Pancreas (tissue), 10 donors: ENCODE measurements at places on chromosomes 2 and 18. TPM values are rescaled to one million over a fixed set of nuclear protein-coding genes. Genes with fewer than 3 reads are reported as not detected.

Gene CXCR1
- 0.59 TPM for total RNA-seq

DNA sequence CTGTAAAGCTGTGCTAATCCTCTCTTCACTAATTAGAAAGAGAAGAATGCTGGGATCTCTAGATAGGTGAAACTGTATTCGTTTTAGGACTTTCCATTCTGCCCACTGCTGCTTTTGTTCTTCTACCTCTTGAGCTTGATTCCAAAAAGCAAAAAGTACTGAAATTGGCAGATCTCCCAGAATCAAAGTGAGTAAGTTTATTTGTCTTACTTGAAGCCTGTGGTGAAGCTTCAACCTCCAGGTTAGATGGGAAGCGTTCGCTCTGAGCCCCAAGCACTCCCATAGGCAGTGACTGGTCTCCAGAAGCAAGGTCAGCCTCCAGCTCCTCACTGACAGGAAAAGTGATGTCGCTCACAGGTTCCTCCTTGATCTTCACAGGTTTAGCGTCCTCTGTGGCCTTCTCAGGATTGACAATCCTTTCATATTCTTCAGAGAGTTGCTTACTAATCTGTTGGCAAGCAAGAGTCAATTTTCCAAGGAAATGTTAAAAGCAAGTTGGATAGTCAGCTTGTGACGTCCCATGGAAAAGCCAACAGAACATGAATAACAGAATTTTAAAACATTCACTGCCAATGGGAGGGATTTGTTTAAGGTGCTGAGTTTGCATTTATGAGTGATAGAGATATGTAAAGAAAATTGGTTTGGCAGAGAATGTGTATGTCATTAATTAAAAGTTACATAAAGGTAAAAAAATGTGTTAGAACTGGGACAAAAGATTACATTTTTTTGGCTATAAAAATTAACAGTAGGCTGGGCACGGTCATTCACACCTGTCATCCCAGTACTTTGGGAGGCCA lies 8.1 kb downstream of the SUPT7L start:
- no peak for DNase-seq

Gene CYB5A
- 176 TPM for total RNA-seq

DNA sequence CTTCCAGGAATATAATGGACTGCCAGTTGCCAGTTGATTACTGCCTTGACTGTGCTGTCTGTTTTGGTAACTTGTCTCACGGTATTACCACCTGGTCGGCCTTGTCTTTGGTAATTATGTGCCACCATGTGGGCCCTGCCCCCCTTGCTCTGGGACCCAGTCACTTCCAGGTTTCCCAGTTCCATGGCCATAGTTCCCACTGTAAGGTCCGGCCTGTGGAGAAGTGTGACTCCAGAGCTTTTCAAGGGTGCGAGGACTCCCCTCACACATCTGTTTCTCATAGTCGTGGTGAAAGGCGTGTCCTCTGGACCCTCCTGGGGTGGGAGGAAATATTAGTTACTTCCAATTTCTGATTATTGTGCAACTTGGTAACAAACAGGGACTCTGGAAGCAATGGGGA lies 150.5 kb downstream of the SEPTIN10 start:
- no peak for DNase-seq

Gene LYG1
- 0.24 TPM for total RNA-seq

Gene RBM45
- total RNA-seq = 6.2 TPM

GRCh38 chr2:127208313-127208712 lies 11.8 kb downstream of the CYP27C1 start:
- DNase-seq = no peak

Gene HNMT
- 27.0 TPM for total RNA-seq

GRCh38 chr18:72470391-72470790 lies 73.8 kb downstream of the CBLN2 start:
- no peak for DNase-seq

DNA sequence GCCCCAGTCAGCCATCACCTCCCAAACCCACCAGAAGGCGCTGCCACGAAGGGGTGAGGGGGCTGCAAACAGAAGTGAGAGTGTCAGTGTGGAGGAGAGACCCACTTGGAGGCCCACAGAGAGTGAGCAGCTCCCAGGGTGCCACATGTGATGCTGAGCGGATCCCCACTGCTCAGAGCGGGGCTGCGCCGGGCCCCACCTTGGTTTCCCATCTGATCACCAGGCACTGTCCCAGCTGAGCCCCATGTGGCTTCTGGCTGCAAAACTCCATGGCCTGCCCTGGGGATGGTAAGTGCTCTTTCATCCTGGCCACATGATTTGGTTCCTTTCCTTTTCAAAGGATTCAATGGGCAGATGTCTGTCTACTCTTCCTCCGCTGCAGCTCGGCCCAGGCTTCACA lies 23.8 kb downstream of the SNORC start:
- DNase-seq = no peak

- no peak for DNase-seq
Observed at GRCh38 chr2:19943189-19943588, 41.4 kb upstream of the TTC32 start.

Gene GALNT3
- total RNA-seq = 21.1 TPM

Gene RAMP1
- 61.5 TPM for total RNA-seq

Gene SPC25
- total RNA-seq = 0.28 TPM

GRCh38 chr2:30293303-30293921 lies 62.1 kb downstream of the LBH start:
- no peak for DNase-seq

Gene TMEM169
- total RNA-seq = 0.42 TPM

- DNase-seq = no peak
Observed at GRCh38 chr2:225002656-225003045, 39.6 kb downstream of the DOCK10 start.

DNA sequence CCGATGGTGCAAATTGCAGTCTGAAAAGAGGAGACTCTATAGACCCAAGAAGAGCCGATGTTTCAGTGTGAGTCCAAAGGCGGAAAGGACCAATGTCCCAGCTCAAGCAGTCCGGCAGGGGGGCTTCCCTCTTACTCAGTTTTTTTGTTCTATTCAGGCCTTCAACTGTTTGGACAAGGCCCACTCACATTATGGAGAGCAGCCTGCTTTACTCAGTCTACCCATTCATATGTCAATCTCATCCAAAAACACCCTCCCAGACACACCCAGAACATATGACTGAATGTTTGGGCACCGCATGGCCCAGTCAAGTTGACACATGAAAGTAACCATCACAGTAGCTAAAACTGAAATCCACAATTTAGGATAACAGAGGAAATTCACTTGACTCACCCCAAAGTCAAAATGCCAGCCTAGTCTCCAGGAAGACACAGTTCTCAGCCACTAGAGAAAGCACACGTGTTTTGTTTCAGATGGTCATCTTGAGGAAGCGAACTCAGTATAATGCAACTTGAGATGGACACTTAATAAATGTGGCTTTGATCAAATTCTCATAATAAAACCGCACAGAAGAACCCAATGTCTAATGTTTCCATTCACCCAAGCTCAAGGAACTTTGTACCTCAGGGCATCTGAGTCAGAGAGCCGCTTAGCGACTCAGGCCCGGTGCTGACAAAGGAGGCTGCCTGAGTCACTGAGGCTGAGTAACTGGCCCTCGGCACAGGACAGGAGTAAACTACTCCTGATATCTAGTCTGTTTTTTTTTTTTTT lies 2.4 kb downstream of the FHL2 start:
- no peak for DNase-seq

Gene MATN3
- total RNA-seq = not detected

DNA sequence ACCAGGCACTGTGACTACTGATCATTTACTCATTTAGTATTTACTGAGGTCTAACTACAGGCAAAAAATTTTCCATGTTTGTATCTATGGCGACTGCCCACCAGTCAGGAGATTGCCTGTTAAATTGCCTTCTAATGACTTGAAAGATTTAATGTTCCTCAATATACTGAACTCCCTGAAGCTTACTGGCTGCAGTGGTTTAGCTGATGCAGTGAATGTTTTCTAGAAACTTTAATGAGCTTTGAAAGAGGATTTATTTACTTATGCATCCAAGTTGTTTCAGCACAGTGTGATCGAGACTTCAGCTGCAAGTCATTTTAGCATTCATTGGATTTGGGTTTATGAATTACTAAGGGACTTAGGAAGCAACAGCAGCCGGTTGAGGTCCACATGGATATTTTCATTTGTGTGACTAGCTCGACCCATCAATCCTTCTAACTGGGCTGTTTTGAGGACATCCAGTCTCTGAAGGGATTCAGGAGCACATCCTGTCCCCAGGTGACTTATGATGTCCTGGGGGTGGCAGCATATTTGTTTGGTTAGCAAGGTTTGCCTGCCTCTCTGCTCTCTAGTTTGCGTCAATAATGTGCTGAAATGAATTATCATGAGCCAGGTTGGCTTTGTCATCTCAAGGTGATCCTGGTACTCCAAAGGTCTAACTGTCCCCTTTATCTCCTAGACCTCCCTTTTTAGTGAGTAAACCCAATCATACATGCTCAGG lies 26.8 kb downstream of the ACMSD start:
- no peak for DNase-seq

- peak; percentile 55 for DNase-seq
Observed at GRCh38 chr2:237438080-237438940, 24.3 kb upstream of the COL6A3 start.

- DNase-seq = no peak
Observed at GRCh38 chr2:19801367-19802080, 100.3 kb downstream of the TTC32 start.

DNA sequence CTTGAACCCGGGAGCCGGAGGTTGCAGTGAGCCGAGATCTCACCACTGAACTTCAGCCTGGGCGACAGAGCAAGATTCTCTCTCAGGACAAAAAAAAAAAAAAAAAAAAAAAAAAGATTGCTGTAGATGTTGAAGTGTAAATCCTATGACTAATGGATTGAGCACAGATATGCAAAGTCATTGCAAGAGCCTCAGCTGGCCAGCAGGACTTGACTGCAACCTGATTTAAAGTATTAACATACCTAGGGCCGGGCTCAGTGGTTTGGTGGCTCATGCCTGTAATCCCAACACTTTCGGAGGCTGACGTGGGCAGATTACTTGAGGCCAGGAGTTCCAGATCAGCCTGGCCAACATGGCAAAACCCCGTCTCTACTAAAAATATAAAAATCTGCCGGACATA lies 103.4 kb upstream of the MSH2 start:
- DNase-seq = no peak

- DNase-seq = peak; percentile 12
Observed at GRCh38 chr2:162478721-162479129, 134.8 kb downstream of the GCA start.

DNA sequence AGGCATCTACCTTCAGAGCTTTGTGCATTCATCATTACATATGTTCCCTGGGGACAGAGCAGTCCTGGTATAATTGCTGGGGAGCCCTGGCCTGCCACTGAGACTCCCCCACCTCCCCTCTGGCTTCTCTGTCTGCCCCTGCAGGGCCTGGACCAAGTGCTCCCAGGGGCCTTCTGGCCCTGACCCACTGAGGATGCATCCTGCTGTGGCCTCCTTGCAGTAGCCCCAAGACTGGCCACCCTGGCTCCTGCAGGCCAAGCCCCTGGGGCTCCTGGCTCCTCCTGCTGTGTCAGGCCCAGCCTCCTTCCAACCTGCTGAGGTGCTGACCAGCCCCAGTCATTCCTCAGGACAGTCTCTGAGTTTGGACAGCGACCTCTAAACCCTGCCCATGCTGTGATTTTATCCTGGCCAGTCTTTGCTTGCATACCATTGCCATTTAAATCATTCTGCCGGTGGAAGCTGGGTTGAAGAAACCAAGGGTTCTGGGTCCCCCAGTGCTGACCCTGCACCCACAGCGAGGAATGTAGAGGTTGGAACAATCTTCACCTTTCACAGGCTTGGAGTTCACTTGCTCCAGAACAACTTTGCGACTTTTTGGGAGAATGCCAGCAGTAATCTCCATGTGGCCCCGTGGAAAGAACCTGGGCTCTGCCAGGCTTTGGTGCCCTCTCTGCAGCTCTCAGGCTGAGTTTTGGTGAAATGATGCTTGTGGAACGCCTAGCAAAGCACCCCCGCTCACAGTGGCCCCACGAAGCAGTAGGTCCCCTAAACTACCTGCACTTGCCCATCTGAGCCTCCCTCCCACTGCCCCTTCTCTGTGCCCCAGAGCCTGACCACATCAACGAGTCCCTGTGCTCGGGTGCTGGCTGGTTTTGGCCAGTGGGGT lies 167.3 kb upstream of the GLI2 start:
- no peak for DNase-seq

DNA sequence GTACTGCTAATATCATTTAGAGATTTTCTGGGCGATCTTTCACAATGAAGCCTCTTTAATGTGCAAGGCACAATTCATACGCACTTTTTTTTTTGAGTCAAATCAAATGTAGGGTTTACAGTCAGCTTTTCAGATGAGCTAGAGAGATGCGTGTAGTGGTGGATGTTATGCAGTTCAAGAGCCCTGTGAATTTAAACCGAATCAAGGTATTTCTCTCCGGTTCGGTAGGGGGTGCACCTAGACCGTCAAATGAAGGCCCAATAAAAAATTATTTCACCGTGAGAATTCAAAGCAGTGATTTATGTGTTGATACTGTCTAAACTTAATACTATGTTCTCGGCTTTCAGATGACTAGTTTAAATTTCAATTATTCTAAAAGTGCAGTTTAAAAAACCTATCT lies 1.1 kb downstream of the PTH2R start:
- no peak for DNase-seq

Gene C2orf81
- 2.2 TPM for total RNA-seq

GRCh38 chr2:204401114-204401513 lies 144.2 kb upstream of the PARD3B start:
- no peak for DNase-seq

DNA sequence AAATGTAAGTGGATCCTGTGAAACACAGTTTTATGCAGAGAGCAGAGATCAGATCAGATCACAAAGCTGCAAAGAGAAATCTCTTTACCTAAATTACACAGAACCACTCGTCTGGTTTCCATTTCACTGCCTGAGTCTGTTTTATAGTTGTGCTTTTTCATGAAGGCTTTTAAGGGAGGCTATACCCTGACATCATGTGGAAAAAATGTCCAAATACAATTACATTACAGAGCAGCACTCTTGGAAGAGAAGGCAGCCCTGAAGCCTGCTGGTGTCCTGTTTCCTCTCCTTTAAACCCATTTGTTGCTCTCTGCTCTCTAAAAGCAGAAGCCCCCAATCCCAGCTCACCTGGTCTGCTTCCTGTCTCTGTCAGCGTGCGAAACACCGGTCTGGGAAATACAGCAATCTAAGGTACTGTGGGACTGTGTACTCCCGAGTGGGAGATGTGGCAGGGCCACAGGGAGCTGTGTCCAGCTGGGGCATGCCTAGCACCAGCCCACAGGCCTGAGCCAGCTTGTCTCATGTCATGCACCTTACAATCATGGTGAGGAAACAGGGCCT lies 24.8 kb upstream of the ZFP36L2 start:
- DNase-seq = no peak

- DNase-seq = no peak
Observed at GRCh38 chr2:105873281-105873680, 128.6 kb downstream of the NCK2 start.

GRCh38 chr2:17813010-17813741 lies 3.1 kb upstream of the MSGN1 start:
- DNase-seq = no peak
